Mucosa of gallbladder (tissue), 1 donor: ENCODE measurements at places on chromosomes 2 and 18.
A peak's percentile ranks its signal among the peaks of the same experiment; 100 is the strongest.

DNA sequence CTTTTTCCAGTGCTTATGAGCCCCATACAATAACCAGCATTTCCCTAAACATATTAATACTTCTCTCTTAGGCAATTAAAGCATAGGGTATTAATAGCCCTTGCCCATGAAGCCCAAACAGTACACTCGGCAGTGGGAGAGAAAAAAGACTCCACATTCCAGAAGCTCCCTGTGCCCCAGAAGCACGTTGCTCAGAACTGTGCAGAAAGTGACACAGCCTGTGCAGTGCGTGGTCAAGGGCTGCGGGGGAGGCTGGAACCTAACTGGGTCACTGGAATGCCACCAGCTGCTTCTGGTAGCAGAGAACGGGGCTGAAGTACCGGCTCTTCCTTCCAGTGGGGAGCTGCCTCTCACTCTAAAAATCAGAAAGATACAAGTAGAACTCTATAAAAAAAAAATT lies 32.7 kb downstream of the EIPR1 start:
- DNase-seq, result no peak

- DNase-seq, result no peak
These were observed 33.9 kb upstream of the DARS1 start for GRCh38 chr2:136019306-136019705.

GRCh38 chr18:24055009-24055804 lies 40.7 kb downstream of the TTC39C start:
- no peak for DNase-seq

DNA sequence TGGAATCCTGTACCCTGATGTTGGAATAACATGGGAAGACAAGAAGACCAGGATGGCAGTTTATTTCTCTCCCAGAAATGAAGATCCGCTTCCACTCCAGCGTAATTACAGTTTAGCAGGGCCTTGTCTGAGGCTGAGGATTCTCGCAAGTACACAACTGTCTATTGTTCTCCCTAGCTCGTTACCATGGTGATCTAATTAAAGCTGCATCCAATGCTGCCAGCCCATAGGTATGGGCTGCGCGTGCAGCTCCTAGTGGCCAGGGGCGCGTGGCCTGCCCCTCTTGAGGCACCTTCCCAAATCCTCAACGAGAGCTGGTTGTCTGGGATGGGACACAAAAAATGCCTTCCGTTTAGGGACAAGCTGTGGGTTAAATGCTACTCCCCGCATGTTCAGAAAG lies 344.9 kb downstream of the CYRIA start:
- no peak for DNase-seq

DNA sequence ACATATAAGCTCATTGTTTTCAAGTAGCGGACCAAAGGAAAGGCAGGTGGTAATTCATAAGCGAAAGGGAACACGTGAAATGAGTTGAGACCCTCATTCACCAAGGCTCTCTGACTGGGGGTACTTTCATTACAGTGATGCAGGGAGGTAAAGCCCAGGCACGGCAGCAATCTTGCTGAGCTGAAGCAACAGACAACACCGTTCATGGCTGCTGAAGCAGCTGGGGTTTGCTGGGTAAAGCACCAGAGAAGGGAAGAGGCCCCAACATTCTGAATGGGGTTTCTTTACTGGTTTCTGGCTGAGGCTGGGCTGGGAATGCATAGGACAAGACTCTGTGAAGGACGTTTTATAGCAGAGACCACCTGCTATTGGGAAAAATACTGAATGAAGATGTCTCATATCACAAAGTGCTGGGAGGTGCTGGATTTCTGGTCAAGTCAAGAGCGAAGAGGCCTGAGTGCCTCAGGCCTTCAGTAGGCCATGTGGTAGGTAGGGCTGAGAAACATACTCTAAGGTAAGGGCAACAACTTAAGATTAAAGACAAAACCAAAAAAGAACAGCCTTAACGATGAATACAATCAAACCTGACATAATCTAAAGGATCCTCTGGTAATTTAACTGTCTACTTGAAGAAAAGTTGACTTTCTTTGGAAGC lies 324.7 kb upstream of the PIK3C3 start:
- no peak for DNase-seq

DNA sequence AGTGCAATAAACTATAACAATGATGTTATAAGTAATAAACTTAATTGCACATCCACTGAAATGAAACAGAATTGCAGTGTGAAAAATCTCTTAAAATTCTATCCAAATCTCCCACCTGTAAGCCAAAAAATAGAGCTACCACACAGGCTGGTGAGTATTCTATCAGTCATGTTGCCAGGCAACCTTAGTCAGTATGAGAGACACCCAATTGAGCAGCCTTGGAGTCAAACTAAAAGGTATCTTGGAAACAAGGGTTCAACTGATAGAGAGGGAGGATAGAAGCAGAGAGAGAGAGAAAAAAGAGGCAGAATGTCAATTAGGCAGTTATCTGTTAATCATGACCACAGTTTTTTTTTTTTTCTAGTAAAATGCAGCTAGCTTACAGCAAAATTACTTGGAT lies 45.8 kb downstream of the GALNT13 start:
- no peak for DNase-seq

DNA sequence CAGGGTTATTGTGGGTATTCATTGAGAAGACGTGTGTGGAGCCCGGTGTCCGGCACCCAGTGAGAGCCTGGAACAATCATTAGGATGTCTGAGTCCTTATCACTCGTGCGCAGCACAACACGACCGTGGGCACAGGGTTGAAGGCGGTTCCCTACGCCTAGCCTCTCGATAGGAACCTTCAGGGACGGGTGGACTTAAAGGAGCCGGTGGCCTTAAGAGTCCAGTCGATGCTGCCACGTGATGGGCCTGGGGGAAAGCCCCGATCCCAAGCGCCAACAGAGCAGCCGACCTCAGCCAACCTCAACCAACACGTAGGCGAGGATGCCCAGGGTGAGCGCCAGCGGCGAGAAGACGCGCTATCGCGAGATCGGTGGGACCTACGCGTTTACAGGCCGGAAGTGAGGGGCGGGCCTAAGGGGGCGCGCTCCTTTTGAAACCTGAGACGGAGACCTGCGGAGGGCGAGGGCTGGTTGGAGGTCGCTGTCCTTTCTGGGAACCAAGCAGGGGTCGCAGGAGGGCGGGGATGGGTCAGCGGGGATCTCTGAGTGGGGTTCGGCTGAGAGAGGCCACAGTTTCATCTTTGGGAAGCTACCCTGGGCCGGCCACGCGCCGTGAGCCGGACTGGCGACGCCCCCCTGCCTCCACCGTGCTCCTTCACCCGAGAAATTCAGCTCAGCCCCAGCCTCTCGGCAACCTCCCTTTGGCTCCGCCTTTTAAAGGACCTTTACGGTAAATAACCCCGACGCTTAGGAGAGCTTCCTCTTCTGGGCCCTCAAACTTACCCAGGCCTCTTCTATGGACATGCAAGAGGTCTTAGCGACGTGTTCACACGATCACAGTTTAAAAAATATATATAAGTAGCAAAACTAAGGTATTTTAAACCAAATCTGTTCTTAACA lies 28.3 kb downstream of the WNT10A start:
- DNase-seq, result peak; percentile 93

DNA sequence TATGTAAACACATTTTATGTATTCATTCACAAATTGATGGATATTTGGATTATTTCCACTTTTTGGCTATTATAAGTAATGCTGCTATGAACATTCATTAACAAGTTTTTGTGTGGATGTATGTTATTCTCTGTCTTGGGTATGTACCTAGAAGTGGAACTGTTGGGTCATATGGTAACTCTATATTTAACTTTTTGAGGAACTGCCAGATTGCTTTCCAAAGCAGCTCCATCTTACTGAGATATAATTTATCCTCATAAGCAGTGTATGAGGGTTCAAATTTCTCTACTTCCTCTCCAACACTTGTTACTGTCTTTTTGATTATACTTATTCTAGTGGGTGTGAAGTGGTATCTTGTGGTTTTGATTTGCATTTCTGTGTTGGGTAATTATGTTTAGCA lies 7.1 kb upstream of the EML6 start:
- no peak for DNase-seq

- DNase-seq, result no peak
These were observed 114.1 kb upstream of the MYCN start for GRCh38 chr2:15826273-15826717.

DNA sequence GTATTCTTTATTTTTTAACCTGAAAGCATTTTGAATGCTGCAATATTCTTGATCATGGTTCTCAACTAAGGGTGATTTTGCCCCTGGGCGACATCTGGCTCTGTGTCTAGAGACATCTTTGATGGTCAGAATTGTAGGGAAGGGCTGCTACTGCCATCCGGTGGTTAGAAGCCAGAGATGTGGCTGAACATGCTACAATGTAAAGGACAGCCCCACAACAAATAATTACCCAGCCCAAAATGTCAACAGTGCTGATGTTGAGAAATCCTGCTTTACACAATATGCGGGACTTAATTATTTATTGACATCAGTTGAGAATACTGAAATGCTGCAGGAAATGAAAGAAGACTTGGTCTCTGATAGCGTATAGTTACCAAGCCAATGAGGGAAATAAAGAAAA lies 37.5 kb upstream of the SERPINB2 start:
- DNase-seq, result no peak

DNA sequence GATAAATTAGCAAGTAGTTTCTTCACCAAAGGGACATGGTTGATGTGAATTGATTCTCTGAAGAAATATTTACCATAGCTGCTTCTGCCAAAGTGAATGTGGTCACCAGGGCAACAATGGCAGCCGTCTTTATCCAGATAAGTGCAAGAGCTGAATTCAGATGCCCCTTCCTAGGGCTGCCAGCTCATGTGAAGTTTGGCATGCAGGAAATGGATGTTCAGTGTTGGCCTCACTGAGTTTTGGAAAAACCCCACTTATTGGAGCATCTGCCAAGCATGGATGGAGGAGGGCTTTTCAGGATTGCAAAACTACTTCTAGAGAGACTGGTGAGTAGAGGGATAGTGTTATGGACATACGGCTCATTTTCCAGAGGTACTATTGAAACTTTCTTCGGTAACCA lies 80.8 kb downstream of the FMNL2 start:
- DNase-seq, result no peak

- DNase-seq, result no peak
These were observed 639.7 kb downstream of the NR4A2 start for GRCh38 chr2:155692856-155693255.

GRCh38 chr2:37219046-37219445 lies 12.3 kb downstream of the CEBPZ start:
- DNase-seq, result no peak

GRCh38 chr2:128625963-128626759 lies 307.5 kb upstream of the HS6ST1 start:
- no peak for DNase-seq

- DNase-seq, result no peak
These were observed 1221.1 kb upstream of the ACVR2A start for GRCh38 chr2:146623771-146624170.

- no peak for DNase-seq
These were observed 45.6 kb upstream of the MSH6 start for GRCh38 chr2:47737191-47737975.

- DNase-seq, result no peak
These were observed 66.2 kb upstream of the FOSL2 start for GRCh38 chr2:28326469-28326805.

- no peak for DNase-seq
These were observed 34.1 kb upstream of the ZDBF2 start for GRCh38 chr2:206240327-206240726.

- peak; percentile 39 for DNase-seq
These were observed 378 bp upstream of the IAH1 start for GRCh38 chr2:9473985-9474360.

GRCh38 chr2:183037553-183038340 lies 510 bp downstream of the NCKAP1 start:
- peak; percentile 16 for DNase-seq

- DNase-seq, result no peak
These were observed 41.6 kb downstream of the KCNE4 start for GRCh38 chr2:223093436-223094241.

DNA sequence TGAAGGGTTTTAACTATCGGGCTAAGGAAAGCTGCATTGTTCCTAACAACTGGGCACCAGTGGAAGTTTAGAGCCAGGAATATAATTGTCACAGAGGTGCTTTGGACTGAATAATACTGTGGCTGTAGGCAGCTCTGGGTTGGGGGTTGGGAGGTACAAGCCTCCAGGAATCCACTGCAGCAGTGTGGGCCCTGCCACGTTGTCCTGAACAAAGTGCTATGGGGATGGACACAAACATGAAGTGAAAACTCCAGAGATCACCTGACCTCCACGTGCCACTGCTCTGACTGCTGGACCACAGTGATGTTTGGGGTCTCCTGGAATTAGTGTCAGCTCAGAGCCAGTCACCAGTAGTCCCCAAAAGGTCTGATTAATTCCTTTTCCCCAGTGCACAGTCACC lies 110.9 kb downstream of the BCL2 start:
- DNase-seq, result no peak

DNA sequence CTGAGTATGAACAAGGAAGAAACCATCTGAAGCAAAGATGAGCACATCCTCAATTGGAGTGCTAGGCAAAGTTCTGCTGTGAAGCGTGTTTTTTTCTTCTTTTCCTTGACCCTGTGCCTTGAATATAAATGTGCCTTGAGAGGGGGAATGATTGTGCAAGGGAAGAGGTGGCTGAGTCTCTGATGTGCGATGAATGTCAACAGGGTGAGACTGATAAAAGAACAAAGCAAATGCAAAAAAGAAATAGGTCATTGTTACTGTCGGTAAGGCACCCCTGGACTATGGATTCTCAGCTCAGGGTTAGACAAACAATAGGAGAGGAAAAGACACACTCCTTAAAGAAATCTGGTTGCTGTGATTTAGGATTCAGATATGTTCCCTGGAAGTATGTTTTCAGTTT lies 54.5 kb downstream of the HDHD2 start:
- no peak for DNase-seq

- peak; percentile 48 for DNase-seq
These were observed 677 bp upstream of the SMAD4 start for GRCh38 chr18:51029378-51029693.

- DNase-seq, result no peak
These were observed 254.7 kb upstream of the FIGN start for GRCh38 chr2:163990541-163990940.

DNA sequence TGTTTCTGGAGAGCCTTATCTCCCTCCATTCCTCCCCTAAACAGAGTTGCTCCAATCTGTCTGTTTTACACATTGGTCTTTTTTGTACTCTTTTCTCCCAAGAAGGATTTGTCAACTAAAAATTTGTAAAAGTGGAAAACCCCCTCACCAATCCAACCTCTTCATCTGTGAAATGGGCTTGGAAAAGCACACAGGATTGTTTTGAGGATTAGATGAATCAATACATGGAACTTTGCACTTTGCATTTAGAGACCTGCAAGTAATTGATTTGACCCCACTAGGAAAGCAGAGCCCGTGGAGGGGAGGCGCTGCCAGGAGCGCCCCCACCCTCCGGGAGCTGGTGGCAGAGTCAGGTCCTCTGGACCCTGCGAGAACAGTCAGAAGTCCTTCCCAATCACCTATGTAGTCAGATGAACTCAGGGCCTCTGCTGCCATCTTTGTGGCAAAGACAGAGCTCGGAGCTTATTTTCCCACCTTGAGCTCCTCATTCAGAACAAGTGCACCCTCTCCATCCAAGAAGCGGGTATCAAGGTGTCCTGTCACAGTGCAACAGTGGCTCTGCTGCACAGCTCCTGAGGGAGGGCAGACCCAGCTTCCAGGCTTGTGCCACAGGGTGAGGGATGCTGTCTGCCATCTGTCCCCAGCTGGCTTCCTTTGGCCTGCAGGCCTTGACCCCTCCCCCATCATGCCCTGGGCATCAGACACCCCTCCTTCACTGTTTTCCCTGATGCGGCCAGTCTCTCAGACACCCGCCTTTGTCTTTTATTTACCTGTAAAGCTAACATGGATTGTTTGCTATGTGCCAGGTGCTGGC lies 1.7 kb upstream of the TMEM185B start:
- DNase-seq, result no peak

GRCh38 chr2:153464395-153464794 lies 14.2 kb downstream of the RPRM start:
- no peak for DNase-seq
